NCI-H774 (cell line): ENCODE measurements at places on chromosomes 12 and 14.
A peak's percentile ranks its signal among the peaks of the same experiment; 100 is the strongest.

DNA sequence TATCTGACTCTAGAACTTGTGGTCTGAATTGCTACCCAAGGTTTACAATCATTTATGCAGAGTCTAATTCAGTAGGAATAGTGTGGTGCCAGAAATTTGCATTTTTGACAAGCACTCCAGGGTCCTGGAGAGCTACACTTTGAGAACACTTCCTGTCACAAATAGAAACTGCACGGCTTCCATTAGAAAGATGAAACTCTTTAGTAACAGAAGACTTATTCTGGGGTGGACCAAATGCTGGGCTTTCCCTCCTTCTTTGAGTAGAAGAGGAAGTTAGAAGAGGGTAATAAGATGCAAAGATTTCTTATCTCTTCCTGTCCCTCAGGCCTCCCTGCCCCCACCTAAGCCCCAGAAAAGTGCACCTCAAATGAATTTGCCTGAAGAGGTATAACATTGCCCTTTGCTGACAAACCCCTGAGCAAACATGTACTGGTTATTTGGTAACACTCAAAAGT is 28.4 kb downstream of the DGLUCY start:
- DNase-seq, result no peak

GRCh38 chr12:122834104-122834920 is 945 bp upstream of the HIP1R start:
- DNase-seq, result peak; percentile 38

DNA sequence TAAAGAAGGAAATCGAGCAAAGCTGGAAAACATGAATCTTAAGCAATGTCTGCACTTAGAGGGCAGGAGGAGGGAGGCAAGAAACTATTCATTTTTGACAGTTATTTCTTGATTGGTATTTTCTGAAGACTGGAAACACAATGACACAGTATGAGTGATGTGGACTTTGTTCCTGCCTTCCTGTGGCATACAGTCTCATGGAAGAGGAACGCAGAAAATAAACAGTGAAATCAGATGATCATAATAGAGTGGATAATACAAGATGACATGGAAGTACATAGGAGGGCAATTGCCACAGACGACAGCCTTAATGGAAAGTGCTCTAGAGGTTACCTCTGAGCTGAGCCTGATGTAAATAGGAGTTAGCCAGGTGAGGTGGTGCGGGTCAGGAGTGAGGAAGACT is 140.4 kb upstream of the MAX start:
- no peak for DNase-seq

DNA sequence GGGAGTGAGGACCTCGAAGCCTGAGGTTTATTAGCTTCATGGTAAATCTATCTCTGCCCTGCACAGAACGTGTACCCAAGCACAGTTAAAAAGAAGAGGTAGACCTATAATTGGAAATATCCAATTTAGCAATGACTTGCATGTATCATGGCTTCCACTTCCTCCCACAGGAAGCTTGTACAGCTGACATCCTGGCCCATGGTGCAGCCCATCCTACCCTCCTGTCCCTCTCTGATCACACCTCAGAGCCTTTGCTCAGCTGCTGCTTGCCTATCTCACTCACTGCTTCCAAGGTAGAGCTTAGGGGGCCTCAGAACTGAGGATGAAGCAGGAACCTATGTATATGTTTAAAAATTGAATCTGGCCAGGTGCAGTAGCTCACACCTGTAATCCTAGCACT is 4.3 kb upstream of the BCDIN3D start:
- no peak for DNase-seq

GRCh38 chr12:89181271-89181920 is 170.9 kb downstream of the DUSP6 start:
- no peak for DNase-seq

GRCh38 chr12:9702255-9702654 is 30.6 kb downstream of the CLECL1 start:
- DNase-seq, result no peak

- no peak for DNase-seq
Observed at GRCh38 chr14:24565766-24566165, 10.3 kb downstream of the CTSG start.
